ENCODE measurements at places on chromosomes 11 and 22.

GRCh38 chr11:90449606-90450005 is 226.8 kb upstream of the CHORDC1 start:
- DNase-seq = no peak

DNA sequence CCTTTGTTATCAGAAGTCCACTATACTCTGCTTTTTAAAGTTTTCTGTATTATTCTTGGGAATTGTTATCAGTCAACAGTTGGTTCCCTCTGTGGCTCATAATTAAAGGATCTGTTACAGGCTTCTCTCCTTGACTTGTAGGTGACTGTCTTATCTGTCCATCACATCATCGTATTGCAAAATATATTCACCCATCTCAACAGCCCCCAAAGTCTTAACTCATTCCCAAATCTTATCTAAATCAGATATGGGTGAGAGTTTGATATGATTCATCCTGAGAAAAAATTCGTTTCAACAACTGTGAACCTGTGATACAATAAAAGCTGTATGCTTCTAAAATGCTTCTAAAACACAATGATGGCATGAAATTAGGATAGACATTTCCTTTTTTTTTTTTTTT is 1245.6 kb upstream of the RAG2 start:
- DNase-seq = no peak

- DNase-seq = peak; percentile 19
Measured at GRCh38 chr11:64448599-64449380, 89.8 kb downstream of the RPS6KA4 start.

GRCh38 chr11:60130496-60130895 is 42.0 kb downstream of the MS4A2 start:
- DNase-seq = no peak

GRCh38 chr11:90234977-90235376 is 12.1 kb upstream of the CHORDC1 start:
- no peak for DNase-seq

DNA sequence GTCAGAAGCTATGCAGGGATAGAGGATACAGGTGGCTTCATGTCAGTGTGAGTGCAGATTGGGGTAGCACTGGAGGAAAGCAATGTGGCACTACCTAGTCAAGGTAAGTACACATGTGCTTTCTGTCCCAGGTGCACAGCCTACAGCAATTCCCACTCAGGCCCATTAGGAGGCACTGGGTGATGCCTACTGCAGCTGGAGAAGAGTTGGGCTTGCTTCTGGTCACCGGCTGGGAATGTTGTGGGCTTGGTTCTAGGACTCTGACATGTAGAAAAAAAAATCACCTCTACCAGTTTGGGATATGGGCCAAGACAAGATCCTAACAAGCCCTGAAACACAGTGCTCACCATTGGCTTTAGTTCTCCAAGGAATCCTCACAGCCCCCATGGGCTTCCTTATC is 69.7 kb downstream of the TENM4 start:
- no peak for DNase-seq

- DNase-seq = no peak
Measured at GRCh38 chr11:35029979-35030682, 108.8 kb upstream of the CD44 start.

DNA sequence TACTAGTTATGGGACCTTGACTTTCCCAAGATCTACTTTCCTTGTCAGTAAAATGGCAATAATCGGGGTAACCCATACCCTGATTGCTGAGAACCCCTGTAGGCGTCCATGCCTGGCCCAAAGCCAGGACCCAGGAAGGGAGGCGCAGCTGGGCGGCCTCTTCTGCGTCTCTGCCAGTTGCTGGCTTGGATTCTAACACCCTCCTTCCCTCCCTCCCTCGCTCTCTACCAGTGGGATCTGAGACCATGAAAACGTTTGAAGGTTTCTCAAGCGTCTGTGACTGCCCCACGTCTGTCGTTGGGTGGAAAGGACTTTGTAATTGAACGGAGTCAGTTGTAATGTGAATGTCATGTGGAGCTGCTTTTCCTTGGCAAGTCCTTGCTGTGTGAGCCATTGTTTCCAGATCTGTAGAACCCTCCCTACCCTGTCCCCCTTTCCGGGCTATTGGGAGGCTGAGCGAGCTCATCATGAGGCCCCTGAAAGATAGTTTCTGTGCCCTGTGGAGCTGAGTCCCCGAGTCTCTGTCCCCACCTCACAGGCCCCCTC is 47.8 kb downstream of the PARVB start:
- DNase-seq = no peak

- no peak for DNase-seq
Measured at GRCh38 chr22:31802575-31802974, 48.8 kb downstream of the DEPDC5 start.

DNA sequence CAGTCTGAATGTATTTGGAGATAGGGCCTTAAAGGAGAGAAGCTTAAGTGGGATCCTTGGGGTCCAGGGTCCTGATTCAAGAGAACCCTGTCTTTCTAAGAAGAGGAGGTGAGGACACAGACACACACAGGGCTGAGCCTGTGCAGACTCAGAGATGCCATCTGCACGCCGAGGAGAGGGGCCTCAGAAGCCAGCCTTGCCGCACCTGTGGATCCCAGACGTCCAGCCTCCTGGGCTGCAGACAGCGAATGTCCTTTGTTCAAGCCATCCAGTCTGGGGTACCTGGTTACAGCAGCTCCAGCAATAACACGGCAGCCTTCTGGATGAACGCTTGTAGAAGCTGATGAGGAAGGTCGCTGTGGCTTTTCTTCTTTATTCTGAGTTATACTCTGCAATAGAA is 1086.1 kb downstream of the BRD1 start:
- no peak for DNase-seq

GRCh38 chr22:17569971-17570511 is 6.7 kb downstream of the SLC25A18 start:
- no peak for DNase-seq

DNA sequence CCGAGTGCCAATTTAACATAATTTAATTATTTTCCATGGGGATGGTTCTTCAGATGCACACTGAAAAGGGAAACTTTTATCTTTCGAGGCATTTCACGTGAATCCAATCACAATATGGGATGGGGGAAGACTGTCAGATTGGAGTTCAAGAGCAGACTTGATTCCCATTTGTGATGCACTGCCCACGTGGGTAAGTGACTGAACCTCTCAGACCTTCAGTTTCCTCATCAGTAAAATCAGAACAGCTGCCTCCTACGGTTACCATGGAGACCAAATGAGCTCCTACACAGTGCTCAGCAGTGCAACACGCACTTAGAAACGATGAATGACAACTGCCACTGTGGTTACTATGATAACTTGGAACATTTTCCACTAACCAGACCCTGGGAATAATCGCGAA is 21.7 kb downstream of the KIAA0930 start:
- DNase-seq = no peak

GRCh38 chr11:35662061-35662648 is 420 bp upstream of the TRIM44 start:
- DNase-seq = no peak

GRCh38 chr11:19075636-19076035 is 15.1 kb upstream of the MRGPRX2 start:
- no peak for DNase-seq

GRCh38 chr11:5369789-5370188 is 13.8 kb upstream of the OR51M1 start:
- no peak for DNase-seq

DNA sequence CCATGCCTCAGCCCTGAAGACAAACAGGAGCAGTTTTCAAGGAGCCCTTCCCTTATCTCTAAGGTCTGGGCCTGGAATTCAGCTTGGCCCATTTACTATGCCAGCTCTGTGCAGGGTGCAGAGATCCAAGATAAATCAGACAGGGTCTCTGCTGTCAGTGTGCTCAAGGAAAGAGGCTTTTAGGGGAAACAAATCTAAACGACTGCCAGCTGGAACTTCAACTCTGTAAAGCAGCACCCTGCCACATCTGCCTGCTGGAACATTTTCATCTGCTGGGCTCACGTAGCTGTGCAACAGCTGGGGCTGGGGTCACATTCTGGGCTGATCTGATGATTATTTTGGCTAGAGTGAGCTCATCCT is 19.8 kb upstream of the EHF start:
- no peak for DNase-seq

DNA sequence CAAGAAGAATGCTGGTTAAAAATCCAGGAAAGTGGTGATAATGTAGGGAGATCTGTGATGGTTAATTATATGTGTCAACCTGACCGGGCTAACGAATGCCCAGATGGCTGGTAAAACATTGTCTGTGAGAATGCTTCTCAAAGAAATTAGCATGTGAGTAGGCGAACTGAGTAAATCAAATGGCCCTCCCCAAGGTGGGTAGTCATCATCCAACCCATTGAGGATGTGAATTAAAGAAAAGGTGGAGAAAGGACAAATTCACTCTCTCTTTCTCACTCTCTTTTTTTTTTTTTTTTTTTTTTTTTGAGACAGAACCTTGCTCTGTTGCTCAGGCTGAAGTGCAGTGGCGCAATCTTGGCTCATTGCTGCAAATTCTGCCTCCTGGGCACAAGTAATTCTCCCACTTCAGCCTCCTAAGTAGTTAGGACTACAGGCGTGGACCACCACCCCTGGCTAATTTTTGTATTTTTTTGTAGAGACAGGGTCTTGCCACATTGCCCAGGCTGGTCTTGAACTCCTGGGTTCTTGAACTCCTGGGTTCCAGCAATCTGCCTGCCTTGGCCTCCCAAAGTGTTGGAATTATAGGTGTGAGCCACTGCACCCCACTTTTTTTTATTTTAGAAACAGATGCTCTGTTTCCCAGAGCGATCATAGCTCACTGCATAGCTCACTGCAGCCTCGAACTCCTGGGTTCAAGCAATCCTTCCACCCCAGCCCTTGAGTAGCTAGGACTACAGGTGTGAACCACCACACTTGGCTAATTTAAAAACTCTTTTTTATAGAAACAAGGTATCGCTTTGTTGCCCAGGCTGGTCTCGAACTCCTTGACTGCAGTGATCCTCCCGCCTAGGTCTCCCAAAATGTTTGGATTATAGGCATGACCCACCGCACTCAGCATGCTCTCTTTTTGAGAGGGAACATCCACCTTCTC is 22.0 kb upstream of the P2RY6 start:
- no peak for DNase-seq

GRCh38 chr11:57424792-57425564 is 1.9 kb downstream of the SLC43A3 start:
- no peak for DNase-seq

- no peak for DNase-seq
Measured at GRCh38 chr11:105489446-105489845, 120.4 kb upstream of the GRIA4 start.

- no peak for DNase-seq
Measured at GRCh38 chr11:14055936-14056335, 93.4 kb downstream of the SPON1 start.

- no peak for DNase-seq
Measured at GRCh38 chr22:44360668-44361381, 48.1 kb upstream of the SHISAL1 start.

- DNase-seq = no peak
Measured at GRCh38 chr11:92259861-92260260, 35.2 kb downstream of the FAT3 start.

DNA sequence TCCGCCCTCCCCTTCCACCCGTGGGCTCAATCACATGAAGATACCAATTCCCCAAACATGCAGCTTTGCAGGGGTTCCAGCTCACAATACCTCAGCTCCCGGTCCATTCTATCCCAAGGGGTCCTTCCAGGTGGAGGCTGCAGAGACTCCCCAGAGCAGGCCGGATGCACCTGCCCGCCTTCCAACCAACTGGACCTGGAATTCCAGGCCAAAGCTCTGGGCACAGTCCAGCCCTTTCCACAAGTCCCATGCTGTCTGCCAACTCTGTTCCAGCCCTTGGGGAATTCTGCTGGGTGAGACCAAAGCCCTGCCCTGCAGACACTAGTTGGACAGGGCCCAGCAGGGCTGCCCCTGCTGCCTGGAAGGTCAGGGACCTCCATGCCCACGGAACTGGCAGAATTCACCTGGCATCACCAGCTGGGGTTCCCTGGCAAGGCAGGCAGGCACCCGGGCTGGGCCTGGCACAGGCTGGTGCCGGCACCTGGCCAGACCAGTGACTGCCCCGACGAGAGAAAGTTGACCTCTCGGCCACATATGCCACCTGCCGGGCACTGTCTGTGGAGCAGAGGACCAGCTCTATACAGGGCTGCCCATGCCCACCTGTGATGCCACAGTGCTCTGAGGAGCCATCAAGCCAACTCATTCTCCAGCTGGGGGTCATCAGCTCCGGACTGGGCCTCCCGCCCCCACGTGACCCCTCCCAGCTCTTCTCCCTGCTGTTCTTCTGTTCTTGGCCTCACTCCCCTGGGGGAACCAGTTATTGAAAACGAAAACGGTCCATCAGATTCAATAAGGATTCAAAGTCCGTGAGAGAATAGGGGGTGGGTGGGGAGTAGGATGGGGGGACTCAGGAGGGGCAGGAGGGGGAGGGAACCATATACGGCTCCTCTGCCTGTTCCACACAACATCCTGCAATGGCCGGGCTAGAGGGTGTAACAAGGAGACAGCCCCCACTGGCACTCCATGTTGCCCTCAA is 4.7 kb downstream of the SYT7 start:
- DNase-seq = no peak

DNA sequence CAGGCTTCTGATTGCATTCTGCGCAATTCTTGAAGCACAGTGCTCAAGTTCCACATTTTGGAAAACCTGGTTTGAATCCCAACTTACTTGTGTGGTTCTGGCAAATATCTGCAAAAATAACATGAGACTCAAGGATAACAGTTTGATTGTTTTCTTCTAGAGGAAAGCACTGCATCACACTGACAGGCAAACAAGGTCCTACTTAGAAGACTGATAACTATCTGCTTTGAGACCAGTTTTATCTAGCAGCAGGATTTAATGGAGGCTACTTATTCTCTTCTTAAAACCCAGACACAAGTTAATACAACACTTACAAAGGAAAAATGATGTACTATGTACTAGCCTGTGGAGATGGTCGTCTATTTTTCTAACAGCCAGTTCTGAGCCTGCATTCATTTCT is 41.4 kb downstream of the RIC3 start:
- DNase-seq = no peak

- DNase-seq = peak; percentile 34
Measured at GRCh38 chr11:72752088-72752914, at the start of gene ARAP1. ARAP1 (minus strand) TSS chr11:72752408; CDS start chr11:72727128, 25,280 bp downstream.

All from esophagus squamous epithelium (tissue), 5 donors.